ENCODE measurements at places on chromosomes 2 and 18.

GRCh38 chr18:60452421-60452820, 79.8 kb upstream of the MC4R start:
- no peak for DNase-seq

DNA sequence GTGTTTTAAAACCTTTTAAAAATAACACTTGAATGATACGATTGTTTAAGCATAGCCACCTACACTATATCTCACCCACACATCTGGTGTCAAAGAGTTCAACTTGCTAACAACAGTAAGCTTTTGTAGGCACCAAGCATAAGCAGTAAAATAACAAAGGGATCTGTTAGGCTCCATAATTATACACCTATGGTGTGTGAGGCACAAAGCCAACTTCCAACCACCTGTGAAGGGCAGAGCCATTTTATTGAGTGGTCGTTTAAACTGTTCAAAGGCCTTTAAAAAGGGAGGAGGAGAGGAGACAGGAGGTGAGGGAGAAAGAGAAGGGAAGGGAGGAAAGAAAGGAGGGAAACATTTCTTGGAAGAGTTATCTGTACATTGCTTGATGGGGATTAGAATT, 27.9 kb downstream of the NEMP2 start:
- no peak for DNase-seq

GRCh38 chr2:196586511-196586991, 53.0 kb upstream of the CCDC150 start:
- no peak for DNase-seq

DNA sequence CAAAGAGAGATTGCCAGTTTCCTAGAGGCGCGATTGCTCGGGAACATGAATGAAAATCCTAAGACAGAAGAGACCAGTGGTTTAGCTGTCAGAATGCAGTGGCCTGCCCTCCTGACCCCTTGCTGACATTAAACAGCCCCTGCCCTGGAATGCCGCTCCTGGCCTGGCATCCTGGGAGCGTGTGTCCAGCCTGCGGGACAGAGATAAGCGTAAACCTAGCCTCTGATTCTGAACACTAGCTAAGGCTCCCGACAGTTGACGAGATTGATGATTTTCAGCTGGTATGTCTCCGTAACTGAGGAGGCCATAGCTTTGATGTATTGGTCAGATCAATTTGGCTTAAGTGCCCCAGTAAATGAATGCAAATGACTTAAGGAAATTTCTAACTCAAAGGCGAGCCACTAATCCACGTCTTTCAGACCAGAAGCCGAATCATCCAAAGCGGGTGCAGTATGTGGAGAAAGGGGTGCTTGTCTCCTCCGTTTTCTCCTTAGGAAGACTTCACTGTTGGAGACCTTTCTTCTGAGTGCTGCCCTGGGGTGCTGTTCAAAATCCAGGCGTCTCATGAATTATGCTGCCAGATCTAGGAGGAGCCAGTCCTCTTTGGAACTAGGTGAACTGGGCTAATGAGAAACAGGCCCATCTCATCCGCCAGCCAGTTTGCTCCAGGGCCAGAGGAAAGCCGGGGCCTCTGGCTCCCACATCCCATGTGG, 142.5 kb upstream of the L3MBTL4 start:
- no peak for DNase-seq

DNA sequence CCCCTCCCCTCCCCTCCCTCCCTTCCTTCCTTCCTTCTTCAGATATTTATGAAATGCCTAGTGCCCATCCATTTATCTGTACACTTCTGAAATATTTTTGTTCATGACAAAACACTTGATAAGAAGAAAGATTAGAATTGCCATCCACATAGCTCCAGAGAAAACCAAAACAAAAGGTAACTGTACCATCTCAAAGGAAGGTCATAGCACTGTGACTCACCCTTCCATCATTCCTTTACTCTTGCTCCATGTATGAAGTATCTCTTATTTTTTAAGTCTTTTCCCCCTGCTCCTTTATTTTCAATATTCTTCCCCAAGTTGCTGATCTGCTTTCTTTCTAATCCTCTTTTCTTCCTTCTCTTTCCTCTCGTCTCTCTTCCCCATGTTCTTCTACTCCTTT, 9.9 kb downstream of the CNTNAP5 start:
- no peak for DNase-seq

- DNase-seq, result no peak
Measured at GRCh38 chr2:3488855-3489763, 30.2 kb downstream of the ADI1 start.

- no peak for DNase-seq
Measured at GRCh38 chr2:219998714-219999227, 371.3 kb downstream of the SLC4A3 start.

DNA sequence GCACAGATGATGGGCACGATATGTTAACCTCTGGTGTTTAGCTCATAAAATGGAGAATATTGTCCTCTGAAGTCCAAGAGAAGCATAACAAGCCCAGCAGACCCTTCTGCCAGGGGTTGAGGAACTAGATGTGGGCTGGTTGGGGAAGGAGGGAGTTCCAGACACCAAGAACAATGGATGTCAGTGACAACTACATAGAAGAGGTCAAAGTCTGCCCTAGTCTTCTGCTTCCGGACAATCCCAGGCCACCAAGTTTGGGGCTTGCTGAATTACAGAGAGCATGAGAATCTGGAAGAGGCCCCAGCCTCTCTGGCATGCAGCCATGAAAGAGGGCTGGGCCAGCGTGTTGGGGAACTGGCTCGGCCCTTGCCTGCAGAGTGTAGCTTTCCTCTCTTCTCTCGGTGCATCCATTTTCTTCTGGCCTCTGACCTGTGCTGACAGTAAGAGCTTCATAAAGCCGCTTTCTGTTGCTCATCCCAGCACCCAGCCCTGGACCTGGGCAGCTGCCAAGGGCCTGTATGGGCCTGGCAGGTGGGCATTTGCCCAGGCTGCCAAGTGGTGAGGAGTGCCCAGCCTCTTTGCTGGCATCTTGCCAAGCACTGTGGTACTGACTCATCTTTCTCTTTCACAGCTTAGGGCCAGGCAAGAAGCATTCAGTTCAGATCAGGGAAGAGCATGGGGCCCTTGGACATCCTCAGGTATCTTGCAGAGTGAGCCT, 14.6 kb upstream of the LAPTM4A start:
- DNase-seq, result peak; percentile 95

- no peak for DNase-seq
Measured at GRCh38 chr2:232941912-232942594, 71.0 kb downstream of the NGEF start.

DNA sequence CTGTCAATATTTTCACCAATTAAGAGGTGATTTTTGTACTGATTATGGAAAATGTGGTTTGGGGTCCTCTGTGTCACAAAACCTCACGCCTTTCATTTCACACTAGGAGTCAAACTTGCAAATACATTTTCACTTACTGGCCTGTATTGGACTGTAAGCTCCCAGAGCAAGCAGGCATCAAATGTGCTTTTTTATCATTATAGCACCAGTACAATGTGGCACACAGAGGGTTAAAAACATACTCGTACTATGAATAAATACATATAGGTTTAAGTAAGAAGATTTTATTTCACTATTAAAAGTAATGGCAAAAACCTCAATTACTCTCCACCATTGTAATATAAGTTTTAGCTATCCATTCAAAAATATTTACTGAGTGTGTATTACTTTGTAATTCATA, 56.7 kb downstream of the ABCB11 start:
- DNase-seq, result no peak

DNA sequence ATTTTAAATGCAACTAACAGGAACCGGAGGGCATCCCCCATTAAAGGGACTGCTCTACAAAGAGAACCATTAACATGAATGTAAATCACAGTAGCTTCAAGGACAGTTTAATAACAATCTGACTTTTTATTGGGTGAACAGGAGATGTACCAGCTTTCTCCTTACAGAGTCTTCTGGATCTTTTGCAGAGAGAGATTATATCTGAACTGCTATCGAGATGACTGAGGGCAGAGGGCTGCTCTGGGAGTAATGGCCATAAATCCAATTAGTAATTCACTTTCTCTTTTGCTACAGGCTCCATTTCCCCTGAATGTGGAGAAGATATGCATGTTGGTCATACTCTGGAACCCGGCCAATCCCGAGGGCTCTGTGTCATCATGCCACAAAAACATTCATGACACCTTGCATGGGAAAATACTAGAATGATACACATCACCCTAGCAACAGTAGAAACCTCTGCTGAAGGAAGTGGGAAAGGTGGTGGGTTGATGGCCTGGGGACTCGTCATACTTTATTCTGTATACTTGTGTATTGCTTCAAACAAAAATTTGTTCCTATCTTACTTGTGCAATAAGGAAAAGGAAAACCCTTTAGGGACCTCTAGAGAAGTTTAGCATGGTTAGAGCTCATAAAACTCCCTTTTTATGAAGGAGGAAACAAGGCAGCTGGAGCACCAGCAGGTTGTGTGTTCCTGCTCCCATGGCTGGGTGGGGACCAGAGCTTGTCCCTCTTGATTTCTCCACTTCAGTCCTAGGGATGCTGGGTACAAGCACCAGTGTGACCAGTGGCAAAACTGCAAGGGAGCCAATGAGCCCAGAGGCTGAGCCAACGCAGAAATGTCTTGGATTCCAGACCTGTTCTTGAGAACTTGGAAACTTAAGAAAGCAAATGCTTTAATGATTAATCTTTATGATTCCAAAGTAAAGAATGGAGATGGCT, 26.0 kb downstream of the CTAGE1 start:
- DNase-seq, result peak; percentile 82
